H1 (cell line): ENCODE measurements at places on chromosomes 13 and 19.

DNA sequence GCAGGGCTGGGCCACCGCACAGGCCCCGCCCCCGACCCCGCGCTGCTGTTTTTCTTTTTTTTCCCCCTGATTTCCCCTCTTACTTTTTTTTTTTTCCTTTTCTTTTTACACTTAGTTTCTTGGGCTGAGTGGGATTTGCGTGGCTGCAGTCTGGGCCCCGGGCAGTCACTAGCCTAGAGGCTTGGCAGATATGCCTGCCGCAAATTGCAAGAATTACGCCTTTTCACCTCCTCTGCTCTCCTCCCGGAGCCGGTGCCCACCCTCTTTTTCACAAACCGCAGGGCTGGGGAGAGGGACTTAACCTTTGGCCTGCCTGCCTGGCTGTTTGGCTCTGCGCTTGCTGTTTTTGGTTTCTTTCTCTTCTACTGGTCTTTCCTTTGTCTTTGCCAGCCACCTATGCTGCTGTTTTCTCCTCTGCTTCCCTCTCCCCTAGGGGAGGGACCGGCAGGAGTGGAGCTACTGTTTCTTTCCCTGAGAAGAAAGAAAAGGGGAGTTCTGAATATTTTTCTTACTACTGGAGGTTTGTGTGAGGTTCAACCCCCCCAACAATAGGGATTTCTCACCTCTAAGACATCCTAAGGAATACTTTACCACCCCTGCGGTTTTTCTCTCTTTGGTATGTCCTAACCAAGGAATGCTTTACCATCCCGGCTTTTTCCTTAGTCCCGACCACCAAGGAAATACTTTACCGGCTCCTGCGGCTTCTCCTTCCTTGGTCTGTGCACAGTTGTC lies 11.0 kb downstream of the ZNF552 start:
- peak overlapping the region; percentile 93 for H3K27ac ChIP-seq
- peaks cover 10% of the 10 kb centered on the region for H3K4me1 ChIP-seq
- DNase-seq: no peak
- H3K36me3 ChIP-seq: peaks cover 10% of the 10 kb centered on the region
- peak overlapping the region; percentile 90 for H3K4me3 ChIP-seq

DNA sequence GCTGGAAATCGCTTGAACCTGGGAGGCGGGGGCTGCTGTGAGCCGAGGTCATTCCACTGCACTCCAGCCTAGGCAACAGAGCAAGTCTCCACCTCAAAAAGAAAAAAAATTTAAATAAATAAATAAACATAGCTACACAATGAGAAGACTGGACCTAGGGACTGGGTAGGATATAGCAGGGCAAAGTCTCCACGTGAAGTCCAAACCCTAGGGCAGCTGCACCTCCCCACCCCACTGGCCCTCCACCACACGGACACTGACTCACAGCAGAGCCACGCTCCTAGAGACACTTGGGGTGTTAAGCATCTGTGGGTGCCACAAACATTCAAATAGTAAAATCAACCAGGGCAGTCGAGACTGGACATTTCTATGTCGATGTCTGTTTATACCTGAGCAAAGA lies 7.1 kb downstream of the LATS2 start:
- DNase-seq: no peak
- no peak overlapping the region for H3K4me3 ChIP-seq
- no peak overlapping the region for H3K27ac ChIP-seq
- peaks cover under 1% of the 10 kb centered on the region for H3K4me1 ChIP-seq
- no peaks in the 10 kb centered on the region for H3K27me3 ChIP-seq

GRCh38 chr13:97761796-97762540 lies 191.5 kb upstream of the IPO5 start:
- no peak for DNase-seq
- no peaks in the 10 kb centered on the region for H3K4me1 ChIP-seq
- no peaks in the 10 kb centered on the region for H3K27me3 ChIP-seq
- no peak overlapping the region for H3K4me3 ChIP-seq
- H3K27ac ChIP-seq: no peak overlapping the region
- no peaks in the 10 kb centered on the region for H3K36me3 ChIP-seq

DNA sequence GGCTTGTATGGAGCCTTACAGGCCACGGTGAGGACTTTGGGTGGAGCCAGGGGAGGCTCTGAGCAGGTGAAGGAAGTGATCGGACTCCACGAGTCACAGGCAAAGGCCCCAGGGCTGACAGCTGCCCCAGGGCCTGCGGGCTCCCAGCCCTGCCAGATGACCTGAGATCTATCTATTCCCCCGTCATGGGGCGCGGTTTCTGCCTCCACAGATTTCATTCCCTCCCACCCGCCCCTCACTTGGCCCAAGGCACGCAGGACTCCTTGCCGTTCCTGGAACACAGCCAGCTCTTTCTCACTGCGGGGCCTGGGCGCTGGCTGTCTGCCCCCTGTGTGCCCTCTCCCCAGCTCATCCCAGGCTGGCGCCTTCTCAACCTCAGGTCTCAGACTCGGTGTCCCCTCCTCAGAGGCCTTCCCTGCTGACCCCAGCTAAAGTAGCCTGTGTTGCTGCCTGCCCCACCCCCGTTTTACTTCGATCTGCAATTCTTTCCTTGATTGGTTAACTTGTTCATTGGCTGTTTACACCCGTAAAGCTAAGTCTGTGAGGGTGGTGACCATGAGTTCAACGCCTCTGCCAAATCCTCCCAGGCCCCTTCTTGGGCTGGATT lies 13.9 kb upstream of the PAK4 start:
- no peak overlapping the region for H3K27ac ChIP-seq
- H3K4me1 ChIP-seq: no peaks in the 10 kb centered on the region
- no peak for DNase-seq
- no peak overlapping the region for H3K4me3 ChIP-seq

DNA sequence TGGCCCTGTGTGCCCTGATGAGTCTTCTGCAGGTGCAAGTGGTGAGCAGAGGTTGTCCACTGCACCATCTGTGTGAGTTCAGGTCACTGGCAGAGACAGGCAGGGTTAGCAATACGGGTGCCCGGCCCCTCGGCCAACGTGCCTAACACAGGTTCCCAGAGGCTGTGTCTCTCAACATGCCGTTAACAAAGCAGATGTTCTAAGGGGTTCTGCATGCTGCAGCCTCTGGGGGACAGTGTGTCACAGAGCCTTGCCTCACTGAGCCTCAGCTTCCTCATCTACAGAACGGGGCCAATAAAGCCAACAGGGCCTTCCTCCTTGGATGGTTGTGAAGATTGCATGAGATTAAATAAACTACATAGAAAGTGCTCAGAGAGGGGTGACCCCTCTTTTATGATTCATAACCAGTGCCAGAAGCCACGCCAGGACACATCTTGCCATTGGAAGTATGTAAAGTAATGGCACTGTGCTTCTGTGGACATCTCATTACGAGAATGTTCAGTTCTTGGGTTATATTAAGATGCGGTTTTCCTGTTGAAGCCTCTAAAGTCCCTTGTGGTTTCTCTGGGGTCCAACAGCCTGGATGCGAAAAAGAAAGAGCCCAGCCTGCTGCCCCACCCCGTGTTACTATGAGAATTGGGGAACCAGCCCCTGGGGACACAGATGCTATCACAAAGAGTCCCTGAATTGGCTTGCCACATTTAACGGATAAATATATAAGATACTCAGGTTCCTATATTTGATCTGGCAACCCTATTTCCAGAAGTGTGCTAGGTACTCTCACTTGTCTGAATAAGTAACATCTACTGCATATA lies 11.2 kb upstream of the ARHGEF18 start:
- no peak overlapping the region for H3K27ac ChIP-seq
- H3K36me3 ChIP-seq: no peaks in the 10 kb centered on the region
- no peak overlapping the region for H3K4me3 ChIP-seq

- H3K4me1 ChIP-seq: no peaks in the 10 kb centered on the region
- no peak overlapping the region for H3K27ac ChIP-seq
- H3K4me3 ChIP-seq: no peak overlapping the region
- H3K36me3 ChIP-seq: no peaks in the 10 kb centered on the region
- DNase-seq: no peak
Observed at GRCh38 chr13:62333466-62333865, 917.8 kb upstream of the PCDH20 start.

DNA sequence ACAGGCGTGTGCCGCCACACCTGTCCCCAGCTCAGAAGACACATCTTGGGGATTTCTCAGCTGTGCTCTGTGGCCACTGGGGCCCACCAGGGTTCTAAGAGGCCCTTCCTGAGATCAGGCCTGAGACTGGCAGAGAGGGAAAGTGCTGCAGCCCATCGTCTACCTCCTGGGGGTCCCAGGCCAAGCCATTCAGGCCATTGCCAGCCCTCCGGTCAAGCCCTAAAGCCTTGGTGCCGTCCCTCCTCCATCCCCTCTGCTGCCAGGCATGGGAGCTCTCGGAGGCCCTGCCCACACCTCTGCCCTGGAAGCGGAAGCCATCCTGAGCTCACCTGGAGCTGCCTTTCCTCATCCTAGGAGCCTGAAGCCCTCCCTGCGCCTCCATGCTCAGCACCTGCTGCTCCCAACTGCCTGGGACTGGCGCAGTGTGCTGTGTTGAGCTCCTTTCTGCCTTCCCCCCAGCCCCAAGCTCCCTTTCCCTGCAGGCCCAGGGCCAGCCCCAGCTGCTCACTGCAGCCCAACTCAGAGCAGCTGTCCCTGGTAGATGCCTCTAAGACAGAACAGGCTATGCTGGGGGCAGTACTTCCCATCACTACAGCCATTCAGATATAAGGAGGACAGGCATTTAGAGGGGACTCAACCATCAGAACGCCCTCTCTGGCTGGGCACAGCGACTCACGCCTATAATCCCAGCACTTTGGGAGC lies 2.9 kb downstream of the SLC7A9 start:
- no peak overlapping the region for H3K4me3 ChIP-seq
- no peaks in the 10 kb centered on the region for H3K36me3 ChIP-seq
- peaks cover 4% of the 10 kb centered on the region; the same call in 1 of the 2 replicates for H3K4me1 ChIP-seq

GRCh38 chr13:77300176-77301037 lies 26.5 kb downstream of the MYCBP2 start:
- no peaks in the 10 kb centered on the region for H3K27me3 ChIP-seq
- no peak overlapping the region for H3K27ac ChIP-seq
- no peaks in the 10 kb centered on the region for H3K36me3 ChIP-seq
- H3K4me1 ChIP-seq: no peaks in the 10 kb centered on the region; the same call in 1 of the 2 replicates

- no peaks in the 10 kb centered on the region for H3K4me1 ChIP-seq
- no peaks in the 10 kb centered on the region for H3K36me3 ChIP-seq
- no peak for DNase-seq
- no peak overlapping the region for H3K4me3 ChIP-seq
Observed at GRCh38 chr13:70630247-70630646, 522.0 kb upstream of the KLHL1 start.

DNA sequence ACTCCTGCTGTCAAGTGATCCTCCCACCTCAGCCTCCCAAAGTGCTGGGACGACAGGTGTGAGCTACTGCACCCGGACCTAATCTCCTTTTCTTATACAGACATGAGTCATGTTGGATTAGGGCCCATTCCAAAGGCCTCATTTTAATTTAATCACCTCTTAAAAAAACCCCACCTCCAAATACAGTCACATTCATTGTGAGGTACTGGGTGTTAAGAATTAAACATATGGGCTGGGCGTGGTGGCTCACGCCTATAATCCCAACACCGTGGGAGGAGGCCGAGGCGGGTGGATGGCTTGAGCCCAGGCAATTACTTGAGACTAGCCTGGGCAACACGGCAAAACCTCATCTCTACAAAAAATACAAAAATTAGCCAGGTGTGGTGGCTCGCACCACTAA lies 46.6 kb downstream of the PIN1 start:
- H3K4me3 ChIP-seq: no peak overlapping the region
- DNase-seq: no peak
- no peak overlapping the region for H3K27ac ChIP-seq
- H3K4me1 ChIP-seq: no peaks in the 10 kb centered on the region
- H3K27me3 ChIP-seq: no peaks in the 10 kb centered on the region

DNA sequence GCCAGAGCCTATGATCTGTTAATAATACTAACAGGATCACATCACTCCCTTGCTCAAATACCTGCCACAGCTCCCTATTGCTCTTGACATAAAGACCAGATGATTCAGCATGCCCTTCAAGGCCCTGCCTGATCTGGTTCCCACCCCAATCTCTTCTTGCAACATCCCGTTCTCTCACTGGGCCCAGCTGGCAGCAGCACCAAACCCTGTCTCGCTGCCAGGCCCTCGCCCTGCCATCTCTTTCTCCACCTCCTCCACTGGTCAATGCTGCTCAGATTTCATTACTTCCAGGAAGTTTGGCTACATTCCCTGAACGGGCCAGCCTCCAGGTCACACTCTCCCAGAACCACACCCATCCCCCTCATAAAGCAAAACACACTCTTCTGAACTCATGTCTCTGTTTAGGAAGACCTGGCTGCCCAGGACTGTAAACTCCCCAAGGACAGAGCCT lies 8.6 kb upstream of the BCAT2 start:
- no peaks in the 10 kb centered on the region for H3K4me1 ChIP-seq
- no peak overlapping the region for H3K27ac ChIP-seq
- H3K36me3 ChIP-seq: peaks cover 10% of the 10 kb centered on the region; the same call in 1 of the 2 replicates
- H3K27me3 ChIP-seq: no peaks in the 10 kb centered on the region

DNA sequence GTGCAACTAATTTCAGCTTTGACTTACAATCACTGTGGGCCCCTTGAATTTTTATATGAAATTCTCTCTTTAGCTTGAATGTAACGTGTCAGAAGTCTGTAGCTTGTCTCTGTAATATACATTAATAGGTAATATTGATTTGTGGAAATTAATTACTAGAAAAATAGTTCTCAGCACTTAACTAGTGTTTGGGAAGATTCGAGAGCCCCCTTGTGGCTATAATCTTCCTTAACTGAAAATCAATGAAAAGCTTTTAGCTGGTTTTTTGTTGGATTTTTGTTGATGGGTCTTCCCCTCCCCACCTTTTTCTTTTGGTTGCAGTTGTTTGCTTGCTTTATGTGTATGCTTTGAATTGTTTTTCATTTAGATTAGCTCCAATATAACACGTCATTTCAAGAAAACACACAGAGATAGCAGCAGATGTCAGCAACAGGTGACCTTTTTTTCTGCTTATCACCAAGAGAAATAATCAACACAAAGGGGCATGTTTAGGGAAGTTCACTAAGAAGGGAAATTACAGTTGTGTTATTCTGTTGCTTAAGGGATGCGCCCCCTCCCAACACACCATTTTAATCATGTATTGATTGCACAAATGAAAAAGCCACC lies 176.8 kb downstream of the OXGR1 start:
- H3K27me3 ChIP-seq: no peaks in the 10 kb centered on the region
- no peaks in the 10 kb centered on the region for H3K36me3 ChIP-seq
- DNase-seq: no peak
- H3K4me3 ChIP-seq: no peak overlapping the region
- no peaks in the 10 kb centered on the region for H3K4me1 ChIP-seq
- H3K27ac ChIP-seq: no peak overlapping the region

GRCh38 chr13:107339209-107339608 lies 771.3 kb upstream of the ARGLU1 start:
- H3K27me3 ChIP-seq: no peaks in the 10 kb centered on the region
- H3K36me3 ChIP-seq: no peaks in the 10 kb centered on the region
- no peak overlapping the region for H3K4me3 ChIP-seq
- H3K4me1 ChIP-seq: no peaks in the 10 kb centered on the region

DNA sequence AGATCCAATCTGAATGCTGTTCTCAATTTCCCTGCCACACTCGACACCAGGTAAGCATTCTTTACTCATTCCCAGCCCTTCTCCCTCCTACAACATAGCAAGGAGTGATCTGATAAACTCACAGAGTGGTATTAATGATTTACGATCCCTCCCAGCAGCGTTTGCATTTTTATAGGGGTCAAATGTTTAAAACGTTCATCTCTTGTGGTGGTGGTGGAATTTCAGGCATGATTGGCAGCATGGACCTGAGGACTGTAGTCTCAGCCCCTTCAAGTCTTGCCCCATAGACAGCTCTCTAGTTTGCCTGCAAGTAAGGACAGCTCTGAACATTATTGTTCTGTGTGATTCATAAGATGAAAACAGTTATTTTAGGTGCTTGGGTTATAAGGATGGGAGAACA lies 565.7 kb downstream of the EFNB2 start:
- no peak overlapping the region for H3K27ac ChIP-seq
- no peak for DNase-seq
- no peaks in the 10 kb centered on the region for H3K27me3 ChIP-seq
- no peaks in the 10 kb centered on the region for H3K4me1 ChIP-seq
